NCI-H524 treated with DMSO at 0.1 percent for 48 hours (cell line): ENCODE measurements at places on chromosomes 4 and X.

- no peak for DNase-seq
These were observed 24.8 kb downstream of the KLHL15 start for GRCh38 chrX:24002167-24002566.

GRCh38 chr4:763922-764321, 58.3 kb downstream of the PCGF3 start:
- DNase-seq: no peak

- no peak for DNase-seq
These were observed 23.3 kb upstream of the GPR50 start for GRCh38 chrX:151153086-151153485.

DNA sequence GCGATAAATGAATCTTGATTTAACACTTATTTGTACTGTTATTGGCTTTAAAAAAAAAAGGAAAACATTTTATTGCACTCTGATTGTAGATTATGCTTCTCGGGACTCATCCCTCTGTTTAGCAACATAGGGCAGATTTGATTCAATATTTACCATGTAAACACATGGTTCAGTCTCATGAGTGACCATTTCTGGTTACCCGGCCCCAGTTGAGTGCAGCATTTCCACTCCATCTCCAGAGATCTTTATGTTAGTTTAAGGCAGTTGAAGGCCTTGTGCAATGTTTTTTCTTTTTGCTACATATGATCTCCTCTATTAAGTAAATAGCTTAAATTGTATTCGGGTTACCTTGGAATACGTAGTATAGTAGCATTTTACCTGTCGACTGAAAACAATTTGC, 143.3 kb upstream of the RPS6KA3 start:
- DNase-seq: no peak

DNA sequence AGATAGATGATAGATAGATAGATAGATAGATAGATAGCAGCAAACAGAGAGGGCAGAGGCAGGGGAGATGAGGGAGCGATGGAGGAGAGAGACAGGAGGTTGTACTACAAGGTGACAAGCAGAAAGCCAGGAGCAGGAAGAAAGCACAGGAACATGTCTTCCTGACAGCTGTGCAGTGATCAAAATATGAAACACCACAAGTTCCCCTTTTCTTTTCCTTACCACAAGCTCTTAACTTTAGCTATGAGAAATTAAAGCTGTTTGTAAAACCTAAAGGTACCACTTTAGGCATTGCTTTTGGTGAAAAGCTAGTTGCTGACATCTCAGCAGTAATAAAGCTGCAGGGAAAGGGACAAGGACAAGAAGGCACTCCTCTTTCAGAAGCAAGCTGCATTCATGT, 9.1 kb upstream of the MAGED4B start:
- DNase-seq: no peak

DNA sequence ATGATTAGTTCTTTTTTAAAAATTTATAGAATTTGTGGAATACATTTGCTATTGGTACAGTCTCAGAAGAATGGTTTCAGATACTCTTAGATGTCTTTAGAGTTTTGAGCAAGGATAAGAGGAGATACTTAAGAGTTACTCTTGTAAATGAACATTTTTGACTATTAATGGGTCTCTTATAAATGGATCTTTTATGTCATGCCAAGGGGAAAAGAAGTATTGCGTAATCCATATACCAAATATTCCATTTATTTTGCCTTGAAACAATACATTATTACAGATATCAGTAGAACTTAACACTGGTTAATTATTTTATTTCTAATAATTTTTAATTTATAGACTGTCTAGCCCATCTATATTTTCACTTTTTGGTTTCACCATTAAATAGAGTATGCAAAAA, 17.2 kb upstream of the DCAF4L1 start:
- DNase-seq: no peak

- no peak for DNase-seq
These were observed 135.8 kb upstream of the FRG1 start for GRCh38 chr4:189804894-189805293.

GRCh38 chr4:183773790-183774189, 114.7 kb downstream of the TRAPPC11 start:
- no peak for DNase-seq

DNA sequence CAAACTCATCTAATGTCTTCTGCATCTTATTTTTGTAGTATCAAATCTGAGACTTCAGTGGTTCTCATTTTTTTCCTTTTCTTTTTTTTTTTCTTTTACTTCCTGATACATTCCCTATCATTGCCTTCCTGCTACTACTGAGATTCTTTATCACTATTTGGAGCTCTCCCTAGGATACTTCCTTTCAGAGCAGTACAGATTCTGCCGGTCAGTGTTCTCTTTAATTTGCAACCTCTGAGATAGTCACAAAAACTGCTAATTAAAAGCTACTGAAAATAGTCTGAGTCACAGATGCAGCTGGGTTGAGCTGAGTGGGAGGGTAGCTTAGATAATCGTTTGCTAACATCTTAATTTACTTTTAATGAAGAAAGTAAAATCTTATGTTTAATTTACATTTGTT, 1279.7 kb downstream of the ARAP2 start:
- no peak for DNase-seq

DNA sequence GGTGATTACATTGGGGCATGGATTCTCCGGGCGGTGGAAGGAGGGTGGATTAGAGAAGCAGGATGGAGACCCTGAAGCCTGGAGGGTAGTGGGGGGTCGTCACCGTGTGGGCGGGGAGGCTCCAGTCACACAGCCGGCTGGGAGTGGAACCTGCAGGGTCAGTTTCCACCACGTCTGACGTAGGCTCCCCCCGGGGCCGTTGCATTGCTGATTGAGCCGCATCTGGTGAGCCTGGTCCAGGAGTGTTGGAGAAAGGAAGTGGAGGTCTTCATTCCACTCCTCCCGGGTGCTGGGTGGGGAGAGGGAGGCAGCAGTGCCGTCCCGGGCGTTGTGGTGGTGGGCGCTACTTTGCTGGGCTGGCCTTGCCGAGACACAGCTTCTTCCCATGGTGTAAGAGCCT, 28.1 kb downstream of the TBC1D14 start:
- DNase-seq: no peak

- DNase-seq: no peak
These were observed 79.0 kb upstream of the EDA2R start for GRCh38 chrX:66717926-66718325.

- DNase-seq: no peak
These were observed 71.2 kb downstream of the SUPT20HL2 start for GRCh38 chrX:24242649-24243175.

- no peak for DNase-seq
These were observed 542 bp downstream of the RNF150 start for GRCh38 chr4:141132709-141133145.

- no peak for DNase-seq
These were observed 111.0 kb downstream of the EFNB1 start for GRCh38 chrX:68939868-68940267.

GRCh38 chrX:38669428-38669827, 108.1 kb downstream of the TSPAN7 start:
- no peak for DNase-seq

DNA sequence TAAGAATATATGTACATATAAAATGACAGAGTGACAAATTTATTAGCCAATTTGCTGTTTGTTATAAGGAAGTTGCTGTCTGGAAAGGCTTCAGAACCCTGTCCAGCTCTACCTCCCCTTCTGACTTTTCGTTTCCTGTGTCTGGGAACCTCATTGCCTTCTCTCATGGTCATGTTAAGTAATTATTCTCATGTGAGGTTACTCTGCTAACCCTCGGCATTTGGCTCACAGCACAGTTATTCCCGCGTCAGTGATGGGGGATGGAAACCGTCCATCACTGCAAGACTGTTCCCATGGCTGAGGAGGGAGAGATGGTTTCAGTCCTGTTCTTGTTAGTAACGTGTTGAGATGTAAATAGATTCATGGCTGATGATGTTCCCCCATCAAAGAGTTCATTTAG, 11.9 kb downstream of the EDNRA start:
- DNase-seq: no peak

DNA sequence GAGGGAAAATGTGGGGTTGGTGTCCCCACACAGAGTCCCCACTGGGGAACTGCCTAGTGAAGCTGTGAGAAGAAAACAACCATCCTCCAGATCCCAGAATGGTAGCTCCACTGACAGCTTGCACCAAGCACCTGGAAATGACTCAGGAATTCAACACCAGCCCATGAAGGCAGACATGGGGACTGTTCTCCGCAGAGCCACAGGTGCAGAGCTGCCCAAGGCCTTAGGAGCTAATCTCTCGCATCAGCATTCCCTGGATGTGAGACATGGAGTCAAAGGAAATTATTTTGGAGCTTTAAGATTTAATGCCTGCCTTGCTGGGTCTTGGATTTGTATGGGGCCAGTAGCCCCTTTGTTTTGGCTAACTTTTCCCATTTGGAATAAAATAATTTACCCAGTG, 367.9 kb downstream of the FAM133A start:
- no peak for DNase-seq

GRCh38 chr4:144547678-144548298, 98.2 kb upstream of the HHIP start:
- no peak for DNase-seq

GRCh38 chrX:154436983-154437752, at the start of gene GDI1:
TSS of gene GDI1 (plus strand) at chrX:154437154. CDS start at chrX:154437255, 101 bp downstream.
- DNase-seq: no peak

DNA sequence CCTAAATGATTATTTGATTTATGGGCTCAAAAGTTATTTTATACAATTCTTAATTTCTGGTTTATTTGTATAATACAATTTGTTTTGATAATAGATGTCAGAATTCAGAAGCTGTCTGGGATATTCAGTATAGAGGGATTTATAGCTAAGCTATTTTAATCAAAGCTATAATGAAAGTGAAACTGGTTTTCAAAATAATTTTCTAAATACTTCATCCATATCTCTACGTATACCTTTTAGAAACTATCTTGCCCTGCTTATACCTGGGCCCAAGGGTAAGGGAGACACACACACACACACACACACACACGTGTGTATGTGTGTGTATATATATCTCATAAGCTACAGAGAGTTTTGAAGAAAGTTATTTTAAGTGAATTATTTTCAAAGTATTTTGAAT, 2.9 kb downstream of the TMEM131L start:
- DNase-seq: no peak

- no peak for DNase-seq
These were observed 242.7 kb downstream of the BCOR start for GRCh38 chrX:39854772-39855747.

GRCh38 chrX:48489892-48490291, 13.9 kb downstream of the FTSJ1 start:
- DNase-seq: no peak

DNA sequence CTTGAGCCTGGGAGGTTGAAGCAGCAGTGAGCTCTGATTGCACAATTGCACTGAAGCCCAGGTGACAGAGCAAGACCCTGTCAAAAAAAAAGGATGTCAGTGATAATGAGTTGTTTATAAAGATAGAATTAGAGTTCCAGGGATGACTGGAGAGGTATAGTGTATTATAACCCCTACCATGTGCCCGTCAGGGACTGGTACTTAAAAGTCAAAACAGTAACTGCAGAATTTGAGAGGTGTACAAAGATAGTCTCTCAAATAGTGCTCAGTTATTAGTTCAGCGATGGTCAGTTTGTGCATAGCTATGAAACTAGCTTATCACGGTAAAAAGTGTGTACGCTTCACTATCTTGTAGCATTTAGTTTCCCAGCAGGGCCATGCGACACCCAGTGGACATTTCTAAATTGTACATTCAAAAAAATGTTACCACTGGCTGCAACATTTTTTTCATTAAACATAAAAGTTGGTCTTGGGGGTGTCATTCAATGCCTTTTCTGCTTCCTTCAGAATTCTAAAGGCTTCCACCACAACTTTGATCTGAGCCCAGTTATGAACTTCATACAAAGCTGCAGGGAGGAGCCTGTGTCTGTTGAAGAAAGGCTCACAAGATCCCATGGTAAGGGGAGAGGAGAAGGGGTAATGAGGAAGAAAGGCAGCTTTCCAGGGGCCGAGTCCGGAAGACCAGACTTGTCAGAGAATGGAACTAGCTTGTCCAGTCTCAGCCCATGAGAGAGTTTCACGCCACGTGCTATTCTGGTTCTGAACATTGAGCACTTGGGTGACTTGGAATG, 9.2 kb upstream of the GYG2 start:
- no peak for DNase-seq

GRCh38 chrX:11728556-11728955, 29.5 kb upstream of the MSL3 start:
- no peak for DNase-seq

DNA sequence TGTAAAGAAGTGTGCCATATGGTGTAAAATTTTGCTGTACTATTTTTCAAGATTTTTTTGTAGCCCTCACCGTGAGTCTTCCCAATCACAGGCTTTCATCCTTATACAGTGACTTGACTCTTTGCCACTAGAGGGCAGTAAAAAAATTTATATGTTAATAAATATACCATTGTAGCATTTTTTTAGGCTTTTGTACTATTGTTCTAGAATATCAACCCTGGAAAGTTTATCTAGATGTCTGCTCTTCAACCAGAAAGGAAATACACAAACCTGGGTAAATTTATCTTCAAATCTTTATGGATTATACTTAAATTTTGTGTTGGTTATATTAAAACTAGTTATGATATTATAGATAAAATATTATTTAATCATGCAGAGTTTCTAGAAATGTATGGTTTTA, 235.3 kb downstream of the TENM3 start:
- DNase-seq: peak; percentile 54

GRCh38 chr4:52377563-52377962, 281.5 kb downstream of the USP46 start:
- no peak for DNase-seq

DNA sequence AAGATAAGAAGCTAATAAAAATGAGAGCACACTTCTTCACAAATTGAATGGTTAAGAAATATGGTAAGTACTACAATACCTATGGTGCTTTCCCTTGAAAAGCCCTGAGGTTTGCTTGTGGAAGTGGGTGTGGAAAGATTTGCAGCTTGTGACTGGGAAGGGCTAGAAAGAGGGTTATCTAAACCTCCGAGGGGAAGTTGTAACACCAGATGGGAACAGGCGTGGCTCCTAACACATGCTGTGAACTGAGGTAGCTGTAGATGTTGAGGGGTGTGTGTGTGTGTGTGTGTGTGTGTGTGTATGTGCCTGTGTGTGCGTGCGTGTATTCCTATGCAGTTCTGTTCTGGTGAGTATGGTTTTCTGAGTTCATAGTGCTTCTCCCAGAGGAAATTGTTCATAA, 21.5 kb downstream of the FRMPD4 start:
- no peak for DNase-seq

GRCh38 chrX:111283446-111283845, 13.2 kb upstream of the CAPN6 start:
- no peak for DNase-seq

DNA sequence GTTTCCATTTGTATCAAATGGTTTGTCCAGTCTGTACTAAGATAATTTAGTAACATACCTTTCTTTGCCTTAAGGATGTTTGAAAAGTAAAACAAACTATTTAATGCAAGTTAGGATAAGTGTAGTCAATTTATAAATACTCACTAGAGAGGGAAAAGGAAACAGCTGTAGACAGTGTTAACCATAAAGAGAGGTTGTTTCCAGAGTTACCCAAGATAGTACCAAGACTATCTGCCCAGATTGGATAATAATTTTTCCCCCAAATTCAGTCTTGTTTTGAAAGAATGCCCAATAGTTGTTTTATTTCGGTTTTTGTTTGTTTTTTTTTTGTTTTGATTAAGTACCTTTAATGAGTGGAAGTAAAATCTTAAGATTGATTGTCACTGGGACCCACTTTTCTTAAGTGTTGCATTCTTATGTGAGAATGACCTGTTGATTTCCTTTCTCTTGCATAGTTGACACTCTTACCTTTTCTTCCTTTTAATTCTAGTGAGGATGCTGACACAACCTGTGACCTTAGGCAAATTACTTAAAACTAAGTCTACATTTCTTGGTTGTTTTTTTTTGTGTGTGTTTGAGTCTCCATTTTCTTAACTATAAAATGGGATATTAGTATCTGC, 12.8 kb downstream of the AFF1 start:
- DNase-seq: no peak

- DNase-seq: no peak
These were observed 12.6 kb downstream of the TAF1 start for GRCh38 chrX:71378732-71379131.
